Neural crest cell (in vitro differentiated cells): ENCODE measurements at places on chromosomes 2 and 18. TPM values are rescaled to one million over a fixed set of nuclear protein-coding genes. Genes with fewer than 3 reads are reported as not detected.

- DNase-seq = no peak
These were observed 2.0 kb upstream of the AQP4 start for GRCh38 chr18:26867471-26867870.

DNA sequence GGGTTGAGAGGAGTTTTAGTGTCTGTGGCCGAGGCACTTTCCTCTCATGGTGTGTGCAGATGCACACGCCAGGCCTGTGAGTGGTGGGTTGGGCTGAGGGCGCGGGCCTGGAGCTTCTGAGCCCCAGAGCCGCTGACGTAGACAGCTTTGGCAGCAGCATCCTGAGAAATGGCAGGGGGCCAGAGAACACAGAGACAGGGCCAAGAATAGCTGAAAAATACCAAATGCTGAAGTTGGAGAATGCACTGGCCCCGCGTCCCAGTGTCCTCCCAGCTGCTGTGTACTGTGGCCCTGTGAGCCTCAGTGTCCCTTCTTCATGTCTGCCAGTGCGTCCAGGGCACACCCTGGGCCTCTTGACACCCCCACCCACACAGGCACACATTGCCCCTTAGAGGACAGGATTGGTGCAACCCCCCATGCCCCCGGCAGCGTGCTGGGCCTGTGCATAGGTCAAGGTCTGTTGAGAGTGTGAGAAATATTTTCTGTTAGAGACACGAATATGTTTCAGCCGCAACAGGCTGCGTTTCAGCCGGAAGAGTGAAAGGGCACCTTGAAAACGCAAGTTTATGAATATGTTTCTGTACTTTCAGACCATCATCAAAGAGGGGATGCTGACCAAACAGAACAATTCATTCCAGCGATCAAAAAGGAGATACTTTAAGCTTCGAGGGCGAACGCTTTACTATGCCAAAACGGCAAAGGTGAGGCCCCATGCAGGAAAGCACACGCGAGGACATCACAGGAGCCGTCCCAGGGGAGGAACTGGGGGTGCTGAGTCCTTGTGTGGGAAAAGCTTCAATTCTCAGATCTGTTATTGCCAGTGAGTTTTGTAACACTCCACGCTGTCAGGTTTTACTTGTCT lies 33.6 kb downstream of the DGKD start:
- DNase-seq = no peak

- no peak for DNase-seq
These were observed 14.7 kb upstream of the DAW1 start for GRCh38 chr2:227856697-227857096.

TMEM198 gene
- total RNA-seq = 15.7 and 16.4 TPM in 2 replicates

DNA sequence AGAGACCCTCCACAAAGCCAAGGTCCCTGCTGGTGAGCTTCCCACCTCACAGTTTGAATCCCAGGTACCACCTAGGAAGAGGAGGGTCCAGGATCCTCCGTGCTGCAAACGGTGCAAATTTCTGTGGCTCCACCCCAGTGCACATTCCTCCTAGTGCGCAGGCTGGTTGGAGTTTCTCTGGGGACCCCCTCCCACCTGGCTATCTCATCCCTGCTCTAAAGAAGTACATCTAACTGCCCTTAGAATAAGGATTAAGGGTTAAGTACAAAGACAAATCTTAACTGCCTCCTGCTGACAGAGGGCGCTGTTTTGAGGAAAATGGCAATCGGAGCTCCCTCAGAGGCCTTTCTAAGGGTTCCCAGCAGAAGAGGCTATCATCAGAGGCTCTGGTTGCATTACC lies 109.6 kb upstream of the FSIP2 start:
- peak; percentile 2 for DNase-seq

DSC2 gene
- 9.8 and 10.2 TPM in 2 replicates for total RNA-seq

GRCh38 chr2:153871231-153872221 lies at the start of gene GALNT13:
Gene GALNT13 (plus strand): TSS chr2:153871922.
- DNase-seq = peak; percentile 74

GRCh38 chr2:69631402-69631801 lies 12.1 kb downstream of the AAK1 start:
- no peak for DNase-seq

DNA sequence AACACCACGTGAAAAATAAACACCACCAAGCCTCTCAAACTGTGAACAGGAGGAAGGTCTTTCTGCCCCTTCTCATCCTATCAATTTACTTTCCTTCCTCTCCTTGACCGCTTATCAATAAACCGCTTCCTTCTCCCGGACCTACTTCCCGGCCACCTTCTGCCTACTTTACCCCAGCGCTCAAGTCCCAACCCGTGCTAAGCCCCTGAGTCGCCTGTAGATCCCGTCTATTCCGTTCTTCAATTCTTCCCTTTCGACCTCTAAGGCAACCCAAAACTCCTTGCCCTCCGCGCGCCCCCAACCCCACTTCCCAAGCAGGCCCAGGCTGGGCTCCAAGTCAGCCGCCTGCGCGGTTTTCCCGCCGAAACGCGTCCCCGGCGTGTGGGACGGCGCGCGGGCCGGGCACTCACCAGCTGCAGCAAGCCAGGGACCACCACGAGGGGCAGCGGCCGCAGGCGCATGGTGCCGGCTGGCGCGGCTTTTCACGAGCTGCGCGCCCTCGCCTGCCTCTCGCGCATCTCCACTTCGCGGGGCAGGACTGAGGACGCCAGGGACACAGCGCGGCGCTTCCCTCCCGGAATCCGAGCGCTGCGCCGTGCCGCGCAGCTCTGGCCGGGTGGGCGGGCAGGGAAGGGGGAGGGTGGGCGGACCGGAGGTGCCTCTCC lies at the start of gene NXPH2:
TSS of gene NXPH2 (minus strand) at position 610 of the 665 bp plus-strand sequence. CDS start at position 461, 149 bp downstream.
- DNase-seq = peak; percentile 49

- DNase-seq = no peak
These were observed 63.8 kb upstream of the TNP1 start for GRCh38 chr2:216923706-216924105.

DNA sequence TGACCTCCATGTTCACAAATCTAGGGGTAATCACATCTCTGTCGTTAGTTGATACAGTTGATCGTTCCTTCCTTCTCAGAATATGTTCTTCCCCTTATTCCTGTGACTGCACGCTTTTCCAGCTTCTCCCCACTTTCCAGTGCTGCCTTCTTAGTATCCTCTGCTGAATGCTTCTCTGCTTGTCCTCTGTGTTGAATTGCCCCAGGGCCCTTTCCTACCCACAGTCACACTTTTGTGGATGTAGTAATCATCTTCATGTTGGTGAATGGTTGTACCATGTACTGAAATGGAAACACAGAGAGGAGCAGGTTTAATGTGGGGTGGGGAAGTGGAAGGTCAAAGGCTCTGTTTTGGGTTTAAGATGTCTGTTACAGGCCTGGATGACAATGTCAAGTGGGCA lies 47.2 kb downstream of the EML6 start:
- DNase-seq = no peak

GRCh38 chr18:60500960-60501359 lies 128.4 kb upstream of the MC4R start:
- no peak for DNase-seq

GRCh38 chr2:150046211-150046610 lies 441.3 kb downstream of the RND3 start:
- DNase-seq = no peak

ALPP gene
- not detected in 2 replicates for total RNA-seq

INPP1 gene
- 14.3 and 15.3 TPM in 2 replicates for total RNA-seq

DNA sequence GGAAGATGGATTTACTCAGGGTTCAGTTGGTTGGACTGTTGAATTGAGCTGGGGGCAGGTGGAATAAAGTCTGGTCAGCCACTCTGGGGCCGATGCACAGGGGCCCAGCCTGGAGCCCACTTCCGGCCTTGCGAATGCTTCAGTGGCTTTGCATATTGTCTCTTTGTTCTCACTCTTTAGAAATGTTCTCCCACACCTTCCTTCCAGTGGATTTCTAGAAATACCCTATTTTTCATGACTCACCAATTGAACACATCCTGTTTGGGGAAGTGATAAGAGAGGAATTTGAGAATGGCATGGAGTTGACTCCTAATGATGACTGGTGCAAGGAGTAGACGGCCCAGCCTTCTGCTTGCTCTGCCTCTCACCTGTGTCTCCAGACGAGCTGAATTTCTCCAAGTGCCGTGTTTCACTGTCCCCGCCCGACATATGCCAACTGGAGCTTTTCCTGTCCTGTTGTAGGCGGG lies 28.1 kb downstream of the ASAP2 start:
- DNase-seq = no peak

DNA sequence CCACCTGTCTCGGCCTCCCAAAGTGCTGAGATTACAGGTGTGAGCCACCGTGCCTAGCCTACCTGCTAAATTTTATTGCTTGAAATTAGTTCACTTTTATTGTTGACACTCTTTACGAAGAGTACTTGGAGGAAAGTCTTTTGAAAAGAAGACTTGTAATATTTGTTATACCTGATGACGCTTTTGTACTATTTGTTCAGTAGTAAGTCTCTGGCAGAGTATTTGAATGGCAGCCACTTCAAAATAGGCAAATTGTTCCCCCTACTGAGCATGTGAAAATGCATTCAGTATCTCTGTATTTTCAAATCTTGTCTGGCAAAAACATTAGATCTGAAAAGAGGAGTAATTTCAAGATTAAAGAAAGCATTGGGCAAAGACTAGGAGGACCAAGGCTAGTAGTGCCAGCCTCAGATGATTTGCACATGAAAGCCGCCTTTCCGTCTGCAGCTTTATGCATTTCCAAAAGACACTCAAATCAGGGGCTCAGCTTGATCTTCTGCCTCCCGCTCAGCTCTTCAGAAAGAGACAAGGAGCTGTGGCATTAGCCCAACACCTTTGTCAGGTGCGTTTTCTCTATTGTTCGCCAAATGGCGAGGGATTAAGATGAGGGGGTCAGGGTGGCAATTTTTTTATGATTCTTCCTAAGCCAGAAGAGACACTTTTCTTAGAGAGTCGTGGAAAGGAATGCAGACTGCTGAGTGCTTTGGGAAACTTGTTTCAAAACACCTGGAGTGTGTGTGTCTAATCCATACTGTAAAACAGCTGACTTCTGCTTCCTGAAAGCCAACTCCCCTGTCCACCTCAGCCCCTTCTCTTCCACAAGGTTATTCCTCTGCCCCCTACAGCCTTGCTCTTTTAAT lies 18.8 kb upstream of the FOXI3 start:
- DNase-seq = no peak

- no peak for DNase-seq
These were observed 533.5 kb downstream of the TNS1 start for GRCh38 chr2:217469203-217469810.

OBSL1 gene
- total RNA-seq = 122 and 123 TPM in 2 replicates

- peak; percentile 94 for DNase-seq
These were observed 213.9 kb downstream of the TFCP2L1 start for GRCh38 chr2:121071034-121071504.

- no peak for DNase-seq
These were observed 165.9 kb downstream of the ZFP36L2 start for GRCh38 chr2:43060390-43061016.

DNA sequence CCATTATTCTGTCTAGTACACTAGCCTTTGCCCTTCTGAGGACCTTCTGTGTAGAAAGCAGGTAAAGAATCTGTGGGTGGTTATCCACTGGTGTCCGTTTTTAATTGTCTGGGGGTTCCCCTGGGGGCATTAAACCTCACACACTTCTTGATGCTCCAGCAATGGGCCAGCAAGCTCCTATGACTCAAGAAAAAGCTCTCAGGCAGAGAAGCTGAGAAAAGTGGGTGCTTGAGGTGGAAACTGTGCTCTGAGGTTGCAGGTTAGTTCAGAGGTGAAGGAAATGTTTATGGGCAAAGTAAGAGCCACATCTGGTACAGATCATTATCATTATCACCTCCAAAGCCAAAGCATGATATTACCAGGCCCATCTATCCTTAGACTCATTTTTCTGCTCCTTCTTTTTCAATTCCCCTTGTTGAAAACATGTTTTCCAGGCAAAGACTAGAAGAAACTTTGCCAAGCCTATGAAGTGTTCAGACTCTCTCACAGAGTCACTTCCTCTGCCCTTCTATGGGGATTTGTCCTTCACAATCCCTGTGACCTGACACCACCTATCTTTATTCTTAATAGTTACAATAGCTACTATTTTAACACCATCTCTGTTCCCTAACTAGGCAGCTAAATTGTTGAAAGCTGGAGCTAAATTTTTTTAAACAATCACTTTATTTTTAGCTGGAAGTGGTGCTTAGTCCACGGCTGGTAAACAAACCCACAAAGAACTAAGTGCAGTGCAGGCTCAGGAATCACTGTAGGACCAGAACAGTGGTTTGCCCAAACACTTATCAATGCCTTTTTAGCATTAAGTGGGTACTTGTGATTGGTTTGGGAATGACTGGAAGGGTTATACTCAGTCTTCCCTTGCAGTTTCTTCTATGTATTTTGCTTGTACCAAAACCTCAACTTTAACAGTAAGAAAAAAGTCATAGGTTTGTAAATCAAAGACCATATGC lies 512.8 kb upstream of the POU3F3 start:
- DNase-seq = no peak

MFSD6 gene
- total RNA-seq = 1.5 and 2.1 TPM in 2 replicates

RAB27B gene
- total RNA-seq = 0.25 and 0.44 TPM in 2 replicates

DNA sequence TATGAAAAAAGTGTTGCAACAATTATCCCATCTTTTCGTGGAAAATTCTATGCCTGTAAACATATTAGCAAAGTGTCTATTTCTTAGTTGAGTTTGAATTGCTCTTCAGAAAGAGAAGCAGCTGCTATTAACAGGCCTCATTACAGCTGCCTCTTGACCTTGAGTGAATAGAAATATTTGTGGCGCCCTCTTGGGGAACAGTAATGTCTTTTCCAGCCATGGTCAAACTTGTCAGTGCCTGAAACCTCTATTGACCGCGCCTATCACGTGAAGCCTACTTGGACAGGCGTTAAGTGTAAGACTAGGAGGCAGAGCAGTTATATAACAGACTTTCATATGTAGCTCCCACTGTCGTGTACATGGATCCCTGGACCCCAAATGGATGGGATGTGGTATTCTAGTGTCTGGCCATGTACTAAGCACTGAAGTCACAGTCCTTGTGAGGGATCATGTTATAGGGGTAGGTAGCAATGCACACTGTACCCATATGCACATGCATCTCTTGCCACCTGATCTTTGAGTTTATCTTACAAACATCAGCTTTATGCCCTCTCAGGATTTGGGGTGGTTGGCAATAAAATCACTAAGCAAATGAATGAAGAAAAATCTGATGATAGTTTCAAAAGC lies 245.0 kb downstream of the PTGR3 start:
- DNase-seq = no peak

GRCh38 chr2:196515051-196515450 lies 124.5 kb upstream of the CCDC150 start:
- no peak for DNase-seq

REG1A gene
- total RNA-seq = not detected in 2 replicates

TEX44 gene
- total RNA-seq = not detected in 2 replicates

CCDC102B gene
- total RNA-seq = 6.5 and 7.5 TPM in 2 replicates

GRCh38 chr18:44066541-44066940 lies 614.1 kb upstream of the SETBP1 start:
- no peak for DNase-seq

GRCh38 chr18:5891184-5891853 lies 4.0 kb downstream of the TMEM200C start:
- DNase-seq = no peak

DNA sequence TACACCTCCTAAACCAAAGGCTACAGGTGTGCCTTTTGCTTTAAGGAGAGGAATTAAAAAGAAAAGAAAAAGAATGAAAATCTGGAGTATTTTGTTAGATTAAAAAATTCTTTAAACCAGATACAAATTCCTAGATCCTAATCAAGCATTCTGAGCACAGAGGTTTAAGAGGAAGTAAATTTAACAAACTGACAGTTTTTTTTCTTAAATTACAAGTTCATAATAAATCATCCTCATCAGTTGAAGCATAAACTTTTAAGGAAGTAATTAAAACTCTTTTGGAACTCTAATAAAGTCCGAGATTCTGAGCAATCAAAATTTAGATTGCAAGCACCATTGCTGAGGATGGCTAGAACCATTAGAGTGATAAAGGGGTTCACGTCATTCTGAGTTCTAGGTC lies 75.1 kb downstream of the POLE4 start:
- no peak for DNase-seq

GRCh38 chr18:74299162-74299561 lies 7.4 kb upstream of the CYB5A start:
- DNase-seq = no peak
